SW 1271 (cell line): ENCODE measurements at places on chromosomes 12 and 14.

DNA sequence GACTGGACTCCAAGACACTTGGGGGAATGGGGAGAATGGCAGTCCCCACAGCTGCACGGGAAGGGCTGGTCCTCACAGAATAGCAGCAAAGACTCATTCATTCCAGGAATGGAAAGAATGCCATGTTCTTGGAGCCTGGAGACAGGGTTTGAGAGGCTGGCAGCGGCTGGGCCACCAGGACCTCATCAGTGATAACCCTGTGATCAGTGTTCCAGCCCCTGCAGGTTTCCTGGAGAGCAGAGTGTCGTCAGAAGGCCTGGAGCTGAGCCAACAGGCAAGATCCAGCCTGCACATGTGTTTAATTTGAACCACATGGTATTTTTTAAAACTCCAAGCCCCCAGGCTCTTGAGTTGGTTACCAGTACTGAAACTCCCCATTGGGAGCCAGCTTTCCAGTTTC is 11.3 kb downstream of the BDKRB1 start:
- DNase-seq: no peak

DNA sequence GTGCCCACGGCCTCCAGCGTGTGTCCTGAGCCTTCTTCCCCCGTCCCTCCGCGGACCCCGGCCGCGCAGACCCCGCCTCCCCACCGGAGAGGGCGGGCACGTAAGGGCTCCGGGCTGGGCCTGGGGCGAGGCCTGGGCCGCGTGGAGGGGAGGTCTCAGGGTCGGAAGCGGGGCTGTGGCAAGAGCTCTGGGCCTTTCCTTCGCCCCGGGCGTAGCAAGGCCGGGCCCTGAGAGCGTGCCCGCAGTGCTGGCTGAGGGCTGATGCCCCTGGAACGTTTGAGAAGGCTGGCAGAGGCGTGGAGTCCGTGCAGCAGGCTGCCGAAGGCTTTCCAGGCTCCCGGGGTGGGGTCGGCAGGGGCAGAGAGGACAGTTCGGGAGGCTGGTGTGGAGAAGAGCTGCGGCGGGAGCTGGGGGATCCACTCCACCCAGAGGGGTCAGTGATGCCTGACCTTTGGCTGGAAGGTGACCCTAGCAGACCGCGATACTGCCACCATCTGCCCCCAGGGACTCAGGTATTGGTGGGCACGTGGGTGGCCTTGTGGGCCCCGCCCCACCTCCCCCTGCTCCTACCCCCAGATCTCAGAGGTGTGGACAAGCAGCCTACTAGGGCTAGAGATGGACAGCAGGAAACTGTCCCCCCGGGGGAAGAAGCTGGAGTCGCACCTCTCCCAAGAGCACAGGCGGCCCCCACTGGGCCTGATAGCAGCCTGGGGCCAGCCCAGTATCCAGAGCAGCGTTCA is 558 bp downstream of the TEX22 start:
- no peak for DNase-seq

GRCh38 chr12:116540622-116541152 is 18.5 kb upstream of the MAP1LC3B2 start:
- no peak for DNase-seq

GRCh38 chr14:25944020-25944419 is 653.8 kb downstream of the NOVA1 start:
- DNase-seq: no peak
